ENCODE measurements at places on chromosomes 2 and 18.
A peak's percentile ranks its signal among the peaks of the same experiment; 100 is the strongest.

GRCh38 chr18:72721330-72721729 lies 146.5 kb downstream of the NETO1 start:
- DNase-seq: no peak

GRCh38 chr2:200189964-200190363 lies 116.5 kb upstream of the SPATS2L start:
- DNase-seq: no peak

- DNase-seq: no peak
These were observed 900 bp downstream of the C18orf32 start for GRCh38 chr18:49486134-49486533.

DNA sequence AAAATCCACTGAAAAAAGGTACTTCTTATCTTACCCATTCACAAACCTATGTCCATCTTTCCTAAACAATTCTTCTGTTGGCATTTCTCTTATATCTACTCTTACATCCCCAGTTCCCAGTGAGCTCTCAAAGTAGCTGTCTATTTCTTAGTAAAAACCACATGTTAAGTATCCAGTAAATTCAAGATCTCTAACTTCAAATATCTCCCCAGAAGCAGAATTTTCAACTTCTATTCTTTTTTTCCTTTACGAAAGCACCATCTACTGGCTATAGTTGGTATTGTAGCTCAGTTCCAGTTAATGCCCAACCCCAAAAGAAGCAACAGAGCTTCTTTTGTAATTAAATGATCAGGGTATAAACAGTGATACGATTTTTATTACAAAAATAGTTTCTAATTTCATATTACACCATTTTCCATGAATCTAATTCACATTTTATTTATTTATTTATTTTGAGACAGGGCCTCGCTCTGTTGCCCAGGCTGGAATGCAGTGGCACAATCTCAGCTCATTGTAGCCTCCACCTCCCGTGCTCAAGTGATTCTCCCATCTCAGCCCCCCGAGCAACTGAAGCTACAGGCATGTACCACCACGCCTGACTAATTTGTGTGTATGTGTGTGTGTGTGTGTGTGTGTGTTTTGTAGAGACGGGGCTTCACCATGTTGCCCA lies 28.5 kb downstream of the HRH4 start:
- DNase-seq: no peak

DNA sequence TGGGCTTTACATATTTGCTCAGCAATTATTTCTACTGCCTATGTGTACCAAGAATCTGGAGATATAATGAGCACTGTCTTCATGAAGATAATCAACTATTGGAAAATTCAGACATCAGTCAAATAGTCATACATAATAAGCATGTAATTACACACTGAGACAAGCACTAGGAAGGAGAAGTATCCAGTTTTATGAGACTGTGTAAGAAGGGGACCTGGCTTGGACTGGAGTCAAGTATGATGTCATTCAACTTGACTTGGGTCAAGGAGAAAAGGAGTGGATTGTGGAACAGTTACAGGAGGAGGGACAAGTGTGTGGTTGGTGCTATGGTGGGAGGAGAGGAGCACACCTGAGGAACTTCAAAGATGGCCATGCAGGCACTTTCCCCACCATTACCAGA lies 419.8 kb upstream of the TRIB2 start:
- no peak for DNase-seq

- no peak for DNase-seq
These were observed 54.6 kb downstream of the DCC start for GRCh38 chr18:52394602-52395001.

GRCh38 chr2:240564561-240565332 lies 3.5 kb upstream of the RNPEPL1 start:
- peak; percentile 17 for DNase-seq

- no peak for DNase-seq
These were observed 63.3 kb upstream of the GALNT5 start for GRCh38 chr2:157194097-157194688.

- DNase-seq: no peak
These were observed 31.2 kb upstream of the SLC66A3 start for GRCh38 chr2:11123856-11124759.
